Epithelial cell of umbilical artery (primary cell): ENCODE measurements at places on chromosomes 5 and 9. TPM values are rescaled to one million over a fixed set of nuclear protein-coding genes. Genes with fewer than 3 reads are reported as not detected.

Gene FOXD4L5
- not detected in 2 replicates for total RNA-seq

Gene PFN3
- not detected in 2 replicates for total RNA-seq

Gene C5orf52
- not detected in 2 replicates for total RNA-seq

Gene NR3C1
- 16.6 and 22.5 TPM in 2 replicates for total RNA-seq

Gene HMCN2
- total RNA-seq: 0.15 and 0.32 TPM in 2 replicates

Gene HRCT1
- 0.76 and 3.2 TPM in 2 replicates for total RNA-seq

Gene BTNL8
- not detected in 2 replicates for total RNA-seq

Gene EEIG1
- total RNA-seq: 0.97 and 1.4 TPM in 2 replicates

Gene OTP
- total RNA-seq: not detected in 2 replicates

Gene STC2
- total RNA-seq: 61.9 and 66.6 TPM in 2 replicates

Gene RIOK2
- total RNA-seq: 20.2 and 24.0 TPM in 2 replicates

Gene PCA3
- total RNA-seq: under 0.01 and 0.30 TPM in 2 replicates

Gene FGF10
- total RNA-seq: not detected in 2 replicates

Gene ADAMTS16
- total RNA-seq: not detected in 2 replicates

Gene TMEM215
- total RNA-seq: not detected in 2 replicates

Gene IL9
- not detected in 2 replicates for total RNA-seq

Gene CNTNAP3B
- total RNA-seq: 29.2 and 37.0 TPM in 2 replicates

Gene ROR2
- total RNA-seq: under 0.01 TPM in 2 replicates
